Glutamatergic neuron (in vitro differentiated cells): ENCODE measurements at places on chromosomes 5 and 9.
A peak's percentile ranks its signal among the peaks of the same experiment; 100 is the strongest.

- no peak for DNase-seq
Measured at GRCh38 chr9:107727086-107727780, 237.7 kb upstream of the KLF4 start.

GRCh38 chr5:149283626-149284480 lies 12.2 kb downstream of the AFAP1L1 start:
- DNase-seq = no peak

DNA sequence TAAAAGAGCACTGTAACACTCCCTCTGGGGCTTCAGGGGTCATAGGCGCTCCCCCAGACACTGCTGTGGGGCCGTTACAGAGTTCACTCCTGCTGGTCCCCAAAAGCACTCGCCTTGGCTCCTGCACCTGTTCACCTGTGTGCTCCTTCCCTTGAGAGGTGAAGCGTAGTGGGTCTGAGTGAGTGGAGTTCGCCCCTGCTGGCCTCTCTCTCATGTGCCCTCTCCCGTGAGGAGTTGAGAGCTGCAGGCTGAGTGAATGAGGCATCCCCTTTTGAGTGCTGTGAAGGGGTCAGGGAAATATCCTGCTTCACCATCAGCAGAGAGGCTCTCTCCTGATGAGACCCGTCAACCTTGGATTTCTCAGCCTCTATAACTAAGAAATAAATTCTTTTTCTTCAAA lies 134.6 kb upstream of the TUT7 start:
- peak; percentile 28 for DNase-seq

- DNase-seq = no peak
Measured at GRCh38 chr5:130995851-130996250, 169.2 kb downstream of the HINT1 start.

- DNase-seq = no peak
Measured at GRCh38 chr5:74196233-74196632, 444.3 kb downstream of the ENC1 start.

DNA sequence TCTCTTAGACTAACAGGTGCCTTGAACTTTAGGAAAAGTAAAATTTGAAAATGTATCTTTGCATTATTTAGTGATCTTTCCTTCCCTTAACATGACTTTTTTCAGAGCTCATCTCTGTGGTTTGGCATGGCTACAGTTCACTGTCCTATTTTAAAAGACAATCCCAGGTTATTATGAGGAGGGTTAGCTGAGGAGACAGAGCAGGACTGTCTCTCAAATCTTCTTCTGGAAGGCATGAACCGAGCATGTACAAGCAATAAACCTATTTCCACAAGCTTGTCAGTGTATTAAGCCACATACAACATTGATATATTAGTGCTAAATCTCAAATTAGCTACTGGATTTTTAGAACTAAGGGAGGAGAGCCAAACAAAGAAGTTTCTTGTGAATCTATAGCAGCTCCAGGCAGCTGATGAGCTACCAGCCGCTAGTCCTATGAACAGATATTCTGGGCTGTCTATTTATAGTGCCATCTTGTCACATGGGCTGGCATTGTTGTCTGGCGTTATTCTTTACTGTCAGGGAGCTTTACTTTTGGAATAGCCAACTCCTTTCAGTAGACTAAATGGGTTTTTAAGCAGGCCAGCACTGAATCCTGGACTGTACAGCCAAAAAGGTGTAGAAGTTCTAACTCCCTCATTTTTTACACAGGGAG lies 171.2 kb upstream of the ACTBL2 start:
- DNase-seq = no peak

- DNase-seq = no peak
Measured at GRCh38 chr9:95225076-95225725, 92.3 kb downstream of the FANCC start.

DNA sequence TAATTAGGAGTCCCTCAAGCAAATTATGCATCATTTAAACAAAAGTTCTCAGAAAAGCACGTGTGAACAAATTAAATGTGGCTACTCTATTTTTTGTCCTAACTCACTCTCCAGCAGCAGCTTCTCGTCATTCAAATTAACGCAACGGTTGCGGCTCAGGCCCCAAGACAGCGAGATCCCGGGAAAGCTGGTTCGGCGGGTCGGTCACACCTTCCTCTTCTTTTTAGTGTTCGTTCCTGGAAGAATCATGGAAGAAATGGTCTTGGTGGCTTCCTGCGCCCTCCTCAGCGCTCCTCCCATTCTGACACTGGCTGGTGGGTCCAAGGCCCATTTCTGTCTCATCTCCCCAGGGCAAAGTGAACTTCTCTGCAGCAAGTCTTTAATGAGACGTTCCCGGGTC lies 382.8 kb upstream of the IRX1 start:
- DNase-seq = no peak

- DNase-seq = no peak
Measured at GRCh38 chr5:135989686-135990085, 34.9 kb upstream of the LECT2 start.

- no peak for DNase-seq
Measured at GRCh38 chr9:17750269-17750668, 171.4 kb downstream of the SH3GL2 start.

- no peak for DNase-seq
Measured at GRCh38 chr5:73815631-73816030, 189.6 kb downstream of the ARHGEF28 start.

GRCh38 chr9:130473566-130473965 lies 28.8 kb downstream of the ASS1 start:
- no peak for DNase-seq

- no peak for DNase-seq
Measured at GRCh38 chr9:137266585-137267453, 10.7 kb upstream of the TOR4A start.

- no peak for DNase-seq
Measured at GRCh38 chr5:96781031-96781971, 26.4 kb downstream of the ERAP1 start.

DNA sequence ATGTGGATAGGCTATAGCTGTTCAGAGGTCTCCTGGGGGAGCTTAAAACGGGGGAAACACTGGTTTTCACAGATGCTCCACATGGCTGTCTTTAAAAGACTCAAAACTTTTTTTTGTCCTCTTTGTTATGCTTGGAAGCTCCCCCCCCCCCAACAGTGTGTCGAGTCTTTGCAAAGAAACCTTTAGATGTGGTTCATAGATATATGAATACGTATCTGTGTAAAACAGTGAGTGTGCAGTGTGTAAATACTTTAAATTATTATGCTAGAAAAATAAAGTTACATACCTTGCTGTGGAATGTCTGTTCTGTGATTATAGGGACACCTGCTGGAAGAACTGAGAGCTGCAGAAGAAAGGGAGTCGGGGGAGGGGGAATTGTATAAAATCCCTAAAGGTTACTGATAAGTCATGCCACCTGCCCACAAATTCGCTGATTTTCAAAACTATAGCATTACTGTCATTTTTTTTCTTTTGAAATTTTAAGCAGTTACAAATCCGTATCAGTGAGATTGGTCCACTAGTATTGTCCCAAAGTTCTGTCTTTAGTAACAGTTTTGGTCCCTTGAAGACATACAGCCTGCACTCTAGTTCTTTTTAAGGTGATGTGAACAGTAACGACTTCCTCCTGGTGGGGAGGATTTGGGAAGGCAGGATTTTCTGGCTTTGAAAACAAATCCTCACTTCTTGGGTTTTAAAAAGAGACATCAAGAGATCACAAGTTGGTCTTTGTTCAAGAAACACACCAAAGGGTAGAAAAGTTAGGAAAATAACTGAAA lies 22.9 kb downstream of the RGMB start:
- DNase-seq = peak; percentile 25

GRCh38 chr5:2709976-2710689 lies 41.3 kb downstream of the IRX2 start:
- DNase-seq = no peak

DNA sequence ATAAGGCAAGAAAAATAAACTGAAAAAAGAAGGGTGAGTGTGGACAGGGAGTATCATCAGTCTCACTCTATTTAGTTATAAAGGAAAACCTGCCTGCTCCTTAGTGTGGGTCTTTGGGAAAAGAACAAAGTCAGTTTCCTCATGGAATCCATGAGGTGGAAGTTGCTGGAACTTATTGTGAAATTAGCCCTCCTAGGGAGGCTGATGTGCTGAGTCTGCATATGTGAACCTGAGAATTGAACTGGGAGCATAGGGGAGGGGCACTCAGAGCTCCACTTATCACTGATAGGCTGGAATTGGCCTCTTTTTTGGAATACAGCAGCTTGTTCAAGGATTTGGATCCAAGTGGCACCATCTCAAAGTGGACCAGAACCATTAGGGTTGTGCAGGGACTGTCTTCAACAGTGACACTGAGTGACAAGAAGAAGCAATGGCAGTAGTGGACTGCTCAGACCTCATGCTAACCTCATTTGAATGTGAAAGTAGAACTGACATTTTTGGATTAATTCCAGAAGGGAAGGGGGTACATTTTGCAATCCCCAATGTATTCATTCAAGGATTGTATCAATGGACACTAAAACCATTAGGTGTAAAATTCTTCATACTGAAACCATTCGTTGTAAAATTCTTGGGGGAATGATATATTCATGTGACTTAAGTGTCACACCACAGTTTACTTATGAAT lies 103.6 kb upstream of the KLF9 start:
- DNase-seq = no peak

- peak; percentile 36 for DNase-seq
Measured at GRCh38 chr5:167573370-167574127, 717.9 kb upstream of the WWC1 start.

DNA sequence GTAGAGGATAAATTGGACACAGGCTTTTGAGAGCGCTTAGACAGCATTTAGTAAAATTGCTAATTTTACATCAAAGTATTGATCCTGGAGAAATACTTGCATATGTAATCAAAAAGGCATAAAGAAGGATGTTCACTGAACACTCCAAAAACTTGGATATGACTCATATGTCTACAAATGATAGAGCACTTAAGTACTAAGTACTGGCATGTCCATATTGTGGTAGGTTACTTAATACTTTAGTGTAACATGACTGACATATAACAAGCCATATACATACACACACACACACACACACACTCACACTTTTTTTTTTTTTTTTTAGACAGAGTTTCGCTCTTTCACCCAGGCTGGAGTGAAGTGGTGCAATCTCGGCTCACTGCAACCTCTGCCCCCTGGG lies 361.9 kb downstream of the ARHGEF28 start:
- no peak for DNase-seq

- no peak for DNase-seq
Measured at GRCh38 chr5:59437176-59437575, 456.4 kb downstream of the PDE4D start.

GRCh38 chr9:89433826-89434225 lies 64.1 kb downstream of the SEMA4D start:
- DNase-seq = no peak

- no peak for DNase-seq
Measured at GRCh38 chr5:143882520-143882919, 70.6 kb downstream of the HMHB1 start.

DNA sequence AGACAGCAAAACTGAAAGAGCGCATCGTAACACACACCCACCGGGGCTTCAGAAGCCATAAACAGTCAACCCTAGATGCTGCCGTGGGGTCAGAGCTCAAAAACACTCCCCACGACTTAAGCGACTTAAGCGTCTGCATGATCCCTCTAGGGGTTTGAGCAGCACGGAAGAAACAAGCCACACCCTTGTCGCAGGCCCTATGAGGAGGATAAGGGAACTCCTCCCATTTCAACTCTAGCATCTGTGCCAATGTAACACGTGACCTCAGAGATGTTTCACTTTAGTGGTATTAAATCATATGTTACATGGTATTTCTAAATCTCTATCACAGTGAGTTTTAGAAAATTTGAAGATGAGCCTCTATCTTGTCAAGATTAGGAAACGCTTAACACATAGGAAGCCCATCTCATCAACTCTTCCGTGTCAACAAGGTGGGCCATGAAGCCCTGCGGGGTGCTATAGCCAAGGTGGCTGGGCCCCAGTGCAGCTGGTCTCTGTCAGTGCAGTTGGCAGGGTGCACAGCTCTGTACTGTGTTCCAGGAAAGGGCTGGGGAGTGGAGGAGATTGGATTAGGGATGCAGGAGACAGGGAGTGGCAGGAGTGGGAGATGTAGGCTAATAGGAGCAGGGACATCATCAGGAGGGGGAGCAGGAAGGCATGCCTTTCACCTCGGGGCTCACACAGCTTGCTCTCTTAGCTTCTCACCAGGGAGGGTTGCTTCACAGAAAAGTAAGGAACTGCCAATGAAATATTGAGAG lies 33.1 kb downstream of the ZCCHC9 start:
- no peak for DNase-seq

DNA sequence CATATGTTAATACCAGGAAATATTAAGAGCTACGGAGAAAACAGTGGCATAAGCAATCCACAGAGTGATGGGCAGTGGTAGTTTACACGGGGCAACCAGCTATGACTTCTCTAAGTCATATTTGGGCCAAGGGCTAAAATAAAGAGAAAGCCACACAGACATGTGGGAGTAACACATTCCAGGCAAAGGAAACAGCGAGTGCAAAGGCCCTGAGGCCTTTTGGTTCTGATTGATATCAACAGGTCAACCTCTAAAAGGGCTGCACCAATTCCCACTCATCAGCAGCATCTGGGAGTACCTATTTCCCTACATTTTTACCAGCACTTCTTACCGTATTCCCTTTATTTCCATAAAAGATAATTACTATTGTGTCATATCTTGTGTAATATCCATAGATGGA lies 173.4 kb downstream of the SPOCK1 start:
- no peak for DNase-seq

DNA sequence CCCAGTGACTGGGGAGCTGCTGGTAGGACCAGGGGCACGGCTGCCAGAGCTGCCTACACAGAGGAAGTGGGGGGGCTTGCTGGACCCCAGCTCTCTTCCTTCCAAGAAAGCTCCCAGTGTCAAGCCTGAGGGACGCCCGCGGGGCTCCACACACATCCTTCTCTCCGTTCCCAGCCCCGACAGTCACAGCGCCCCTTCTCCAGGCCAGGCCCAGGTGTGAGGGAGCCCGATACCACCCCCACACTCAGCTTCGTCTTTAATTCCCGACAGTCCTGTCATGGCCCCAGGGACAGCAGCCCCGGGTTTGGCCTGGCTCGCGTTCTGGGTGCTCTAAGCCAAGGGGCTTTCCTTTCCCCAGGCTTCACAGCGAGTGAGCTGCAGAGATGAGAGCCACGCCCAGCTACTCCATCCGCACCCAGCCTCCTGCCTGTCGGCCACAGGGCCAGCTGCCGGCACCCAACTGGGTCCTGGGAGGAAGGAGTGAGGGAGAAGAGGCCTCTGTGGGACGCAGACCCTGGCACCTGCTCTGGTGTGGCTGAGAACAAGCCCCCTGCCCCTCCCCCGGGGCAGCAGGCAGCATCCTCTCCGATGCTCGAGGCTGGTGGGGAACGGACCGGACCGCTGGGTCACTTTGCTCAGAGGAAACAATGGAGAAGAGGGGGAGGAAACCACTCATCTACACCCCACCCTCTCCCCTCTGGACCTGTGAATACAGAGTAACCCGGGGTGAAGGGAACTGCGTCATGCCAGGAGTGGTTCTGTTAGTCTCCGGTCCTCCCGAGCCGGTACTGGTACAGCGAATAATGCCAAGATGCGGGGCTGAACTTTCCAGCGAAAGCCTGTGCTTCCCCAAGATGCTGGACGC lies 53.9 kb upstream of the PHYKPL start:
- DNase-seq = peak; percentile 12

- peak; percentile 34 for DNase-seq
Measured at GRCh38 chr9:133768859-133769510, 30.8 kb upstream of the SARDH start.
